Stimulated activated CD4-positive, alpha-beta T cell treated with anti-CD3 and anti-CD28 coated beads, Interleukin-15, amount 100 ng/mL, for 48 hours (primary cell): ENCODE measurements at places on chromosomes 7 and 10.

- DNase-seq: no peak
Observed at GRCh38 chr10:36581237-36581636, 544.2 kb upstream of the ANKRD30A start.

GRCh38 chr10:100520811-100521210 lies 1.1 kb upstream of the SEC31B start:
- no peak for DNase-seq

GRCh38 chr7:31338706-31339105 lies 1.8 kb downstream of the NEUROD6 start:
- no peak for DNase-seq

GRCh38 chr7:151893405-151893923 lies 16.5 kb upstream of the PRKAG2 start:
- no peak for DNase-seq

GRCh38 chr10:33160151-33160550 lies 174.3 kb downstream of the NRP1 start:
- DNase-seq: no peak

- no peak for DNase-seq
Observed at GRCh38 chr10:85995791-85996190, 370.8 kb downstream of the GRID1 start.

DNA sequence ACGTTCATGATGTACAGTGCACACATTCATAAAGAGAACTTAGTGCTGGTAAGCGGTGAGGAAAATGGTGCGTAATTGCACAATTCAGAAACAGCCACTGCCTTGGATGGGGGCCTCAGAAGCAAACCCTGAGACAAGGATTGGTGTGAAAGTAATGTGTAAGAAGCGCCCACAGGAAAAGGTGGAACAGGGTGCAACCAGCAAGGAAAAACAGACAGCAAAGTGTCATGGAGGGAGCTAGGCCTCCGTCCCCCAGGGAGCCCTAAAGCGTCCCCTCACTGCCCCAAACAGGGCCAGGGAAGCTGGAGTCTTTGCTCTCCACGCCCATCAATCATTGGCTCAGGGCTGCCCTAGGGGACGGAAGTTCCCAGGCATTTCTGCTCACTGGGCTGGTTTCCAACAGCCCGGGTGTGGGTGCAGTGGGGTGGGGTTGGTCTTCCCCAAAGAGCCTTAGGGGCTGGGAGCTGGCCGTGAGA lies 9.6 kb upstream of the C10orf105 start:
- no peak for DNase-seq

DNA sequence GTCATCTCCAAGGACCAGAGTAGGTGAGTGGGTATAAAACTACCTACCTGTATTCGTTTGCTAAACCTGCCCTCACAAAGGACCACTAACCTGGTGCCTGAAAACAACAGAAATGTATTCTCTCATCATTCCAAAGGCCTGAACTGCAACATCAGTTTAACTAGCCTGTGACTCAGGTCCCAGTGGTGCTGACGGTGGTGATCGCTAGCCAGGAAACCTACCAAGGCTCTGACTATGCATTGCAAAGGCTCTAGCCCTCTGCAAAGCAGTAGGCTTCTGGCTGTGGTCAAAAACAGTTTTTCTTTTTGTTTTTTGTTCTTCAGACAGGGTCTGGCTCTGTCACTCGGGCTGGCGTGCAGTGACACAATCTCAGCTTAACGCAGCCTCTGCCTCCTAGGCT lies 107.5 kb downstream of the NPTX2 start:
- DNase-seq: no peak

GRCh38 chr10:125343118-125343925 lies 183.0 kb upstream of the CTBP2 start:
- DNase-seq: no peak
